Right forelimb (tissue), 1 donor: ENCODE measurements at places on chromosomes 13 and 19.

DNA sequence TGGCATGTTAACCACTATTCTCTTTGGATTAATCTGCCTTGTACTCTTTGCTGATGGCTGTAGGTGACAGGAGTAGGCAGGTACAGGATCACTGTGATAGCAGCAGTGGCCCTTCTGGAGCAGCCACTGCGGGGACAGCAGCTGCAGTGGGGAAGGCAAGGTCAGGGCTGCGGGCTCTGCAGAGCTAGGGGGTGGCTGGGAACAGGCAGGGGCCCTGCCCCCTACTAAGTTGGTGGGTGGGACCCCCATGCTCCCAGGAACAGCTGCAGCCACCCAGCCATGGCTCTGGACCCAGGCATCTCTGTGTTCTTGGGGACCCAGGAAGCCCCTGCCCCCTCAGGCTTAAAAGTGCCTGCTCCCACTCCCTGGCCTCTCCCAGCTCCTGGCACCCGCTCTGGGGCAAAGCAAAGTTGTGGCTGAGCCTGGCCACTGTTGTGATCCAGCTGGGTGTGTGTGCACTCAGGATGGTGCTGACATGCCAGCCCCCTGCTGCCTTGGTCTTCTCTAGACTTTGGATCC is 302.4 kb downstream of the PCDH20 start:
- DNase-seq: no peak

DNA sequence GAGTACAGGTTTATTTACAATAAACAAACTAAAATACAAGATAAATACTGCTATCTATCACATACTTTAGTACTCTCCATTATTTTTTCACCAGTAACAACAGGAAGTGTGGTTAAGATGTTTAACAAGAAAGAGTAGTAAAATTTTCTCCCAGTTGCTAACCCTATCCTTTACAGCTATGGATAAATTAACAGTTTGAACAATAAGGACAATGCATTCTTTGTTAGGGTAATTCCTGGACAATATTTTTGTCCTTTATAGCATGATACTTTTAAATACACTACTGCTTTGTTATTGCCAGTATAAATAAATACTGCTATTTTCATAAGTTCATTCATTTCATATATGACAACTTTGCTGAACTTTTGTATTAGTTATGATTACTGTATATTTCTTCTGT is 630.2 kb upstream of the ATXN8OS start:
- no peak for DNase-seq

DNA sequence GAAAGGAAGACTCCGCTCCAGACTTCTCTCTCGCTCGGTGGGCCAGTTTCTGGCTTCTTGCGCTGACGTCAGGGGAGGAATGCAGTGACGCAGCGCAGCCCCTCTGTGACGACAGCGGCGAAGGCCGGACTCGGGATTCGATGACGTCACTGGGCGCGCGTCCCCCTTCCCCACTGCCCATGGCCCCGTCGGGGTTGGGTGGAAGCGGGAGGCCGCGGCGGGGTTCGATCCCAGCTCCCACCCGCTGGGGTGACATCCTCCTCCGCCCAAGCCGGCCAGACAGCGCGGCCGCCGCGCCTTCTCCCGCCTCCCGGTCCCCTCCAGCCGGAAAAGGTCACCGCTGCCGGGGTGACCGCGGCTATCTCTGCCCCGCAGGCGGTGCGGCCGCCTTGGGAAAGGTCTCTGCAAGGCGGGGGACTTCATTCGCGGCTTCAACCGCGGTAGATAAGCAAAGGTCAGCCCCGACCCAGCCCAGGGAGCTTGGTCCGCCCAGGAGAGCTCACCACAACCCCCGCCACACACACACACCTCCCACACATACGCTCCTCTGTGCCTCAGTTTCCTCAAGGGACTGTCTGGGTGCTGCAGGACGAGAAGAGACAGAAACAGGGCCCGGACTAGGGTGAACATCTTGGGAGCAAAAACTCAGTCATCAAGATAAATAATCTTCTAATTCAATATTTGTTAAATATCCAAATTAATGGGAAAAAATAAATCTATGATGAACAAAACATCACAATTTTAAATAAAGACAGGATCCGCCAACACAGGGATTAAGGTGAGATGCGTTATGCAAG is 844 bp upstream of the RFX1 start:
- DNase-seq: no peak

- no peak for DNase-seq
Observed at GRCh38 chr13:50715402-50716146, 127.9 kb downstream of the DLEU7 start.

GRCh38 chr13:113629866-113630265 is 28.1 kb downstream of the ATP4B start:
- no peak for DNase-seq

GRCh38 chr13:45615501-45616101 is at the start of gene ERICH6B:
ERICH6B (minus strand) TSS chr13:45615739; CDS start chr13:45597005, 18,734 bp downstream.
- DNase-seq: peak; percentile 56

DNA sequence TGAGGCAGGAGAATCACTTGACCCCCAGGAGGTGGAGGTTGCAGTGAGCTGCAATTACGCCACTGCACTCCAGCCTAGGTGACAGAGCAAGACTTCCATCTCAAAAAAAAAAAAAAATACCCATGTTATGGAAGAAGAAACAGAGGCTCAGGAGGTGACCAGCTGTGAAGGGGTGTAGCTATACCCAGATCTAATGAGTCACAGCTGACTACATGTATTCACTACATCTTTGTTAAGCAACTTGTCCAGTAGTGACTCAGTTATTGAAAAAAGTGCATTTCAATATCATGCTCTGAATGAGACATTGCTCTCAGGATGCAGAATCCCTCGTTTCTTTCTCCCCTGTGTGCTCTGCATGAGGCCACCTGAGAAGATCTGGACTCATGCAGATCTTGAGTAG is 16.1 kb upstream of the SPART start:
- DNase-seq: no peak

DNA sequence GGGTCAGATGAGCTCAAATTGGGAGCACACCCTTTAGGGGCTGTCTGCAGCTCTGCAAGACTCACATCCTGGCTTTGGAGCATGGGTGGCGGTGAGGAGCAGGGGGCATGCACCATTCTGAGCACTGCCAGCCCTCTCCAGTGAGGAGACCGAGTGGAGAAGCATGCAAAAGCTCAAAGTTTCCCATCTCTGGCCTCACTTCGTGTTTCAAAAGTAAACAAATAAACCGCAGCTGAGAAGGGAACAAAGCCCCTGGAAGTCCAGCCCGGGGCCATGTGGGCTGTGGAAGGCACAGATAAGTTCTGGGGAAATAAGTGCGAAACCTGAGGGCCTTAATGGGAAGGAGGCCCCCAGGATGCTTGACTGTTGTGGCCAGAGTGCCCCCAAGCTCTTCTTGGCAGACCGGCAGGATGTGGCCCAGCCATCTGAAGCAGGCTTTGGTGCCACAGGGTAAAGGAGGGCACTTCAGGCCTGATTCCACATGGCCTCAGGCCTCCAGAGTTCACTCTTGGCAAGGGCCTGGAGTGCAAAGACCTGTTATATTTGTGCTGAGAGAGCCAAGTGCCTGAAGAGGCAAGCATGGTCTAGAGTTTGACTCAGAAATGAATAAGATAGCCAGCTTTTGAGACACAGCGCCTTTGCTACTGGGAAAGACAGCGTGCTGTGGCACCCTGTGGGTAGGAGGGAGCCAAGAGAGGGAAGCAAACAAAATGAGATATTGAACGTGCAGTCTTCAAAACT is 1.2 kb downstream of the MEDAG start:
- no peak for DNase-seq

DNA sequence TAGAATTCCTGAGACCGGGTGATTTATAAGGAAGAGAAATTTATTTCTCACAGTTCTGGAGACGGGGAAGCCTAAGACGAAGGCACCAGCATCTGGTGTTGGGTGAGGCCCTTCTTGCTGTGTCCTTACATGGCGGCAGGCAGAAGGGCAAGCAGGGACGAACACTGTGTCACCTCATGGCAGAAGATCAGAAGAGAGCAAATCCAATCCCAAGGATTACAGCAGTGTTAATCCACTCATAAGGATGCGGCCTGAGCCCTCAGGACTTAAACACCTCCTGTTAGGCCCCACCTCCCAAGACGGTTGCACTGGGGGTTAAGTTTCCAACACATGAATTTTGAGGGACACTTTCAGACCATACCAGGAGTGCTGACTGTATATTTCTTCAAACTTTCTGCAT is 6.7 kb upstream of the FBL start:
- no peak for DNase-seq

- DNase-seq: no peak
Observed at GRCh38 chr13:105084931-105085330, 1450.5 kb downstream of the EFNB2 start.

GRCh38 chr13:50236898-50237318 is 221.7 kb downstream of the KCNRG start:
- DNase-seq: no peak

DNA sequence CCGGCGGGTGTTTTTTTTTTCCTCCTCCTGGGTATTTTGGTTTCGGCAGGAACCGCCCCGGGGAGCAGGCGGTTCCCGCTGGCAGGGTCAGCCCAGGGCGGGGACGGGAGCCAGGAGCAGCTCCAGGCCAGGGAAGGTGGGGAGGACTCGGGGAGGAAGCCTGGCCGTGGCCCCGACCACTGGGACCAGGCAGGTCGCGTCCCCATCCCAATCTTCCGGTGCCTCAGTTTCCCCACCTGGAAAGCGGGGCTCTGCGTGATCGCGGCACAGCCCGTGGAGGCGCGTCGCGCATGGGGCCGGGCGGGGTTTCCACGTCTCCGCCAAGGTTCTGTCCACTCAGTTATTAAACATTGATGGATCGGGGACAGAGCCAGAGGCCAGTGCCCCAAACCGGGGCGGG is 34.8 kb downstream of the IL12RB1 start:
- no peak for DNase-seq

- DNase-seq: no peak
Observed at GRCh38 chr13:84399320-84400085, 517.2 kb upstream of the SLITRK1 start.

DNA sequence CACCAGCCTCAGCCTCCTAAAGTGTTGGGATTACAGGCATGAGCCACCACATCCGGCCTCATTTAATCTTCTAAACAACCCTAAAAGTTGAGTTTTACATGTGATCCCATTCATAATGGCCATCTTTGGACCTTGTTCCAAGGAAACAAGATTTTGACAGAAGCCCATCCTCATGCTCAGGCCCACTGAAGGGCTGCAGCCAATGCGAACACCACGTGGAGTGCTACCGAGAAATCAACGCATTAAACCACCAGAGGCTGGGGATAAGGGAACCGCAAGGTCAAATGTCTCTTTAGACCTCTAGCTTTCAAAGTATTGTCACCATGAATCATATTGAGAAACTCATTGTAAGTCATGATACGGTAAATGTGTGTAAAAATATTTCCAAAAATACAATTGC is 49.4 kb upstream of the DOCK9 start:
- DNase-seq: no peak

DNA sequence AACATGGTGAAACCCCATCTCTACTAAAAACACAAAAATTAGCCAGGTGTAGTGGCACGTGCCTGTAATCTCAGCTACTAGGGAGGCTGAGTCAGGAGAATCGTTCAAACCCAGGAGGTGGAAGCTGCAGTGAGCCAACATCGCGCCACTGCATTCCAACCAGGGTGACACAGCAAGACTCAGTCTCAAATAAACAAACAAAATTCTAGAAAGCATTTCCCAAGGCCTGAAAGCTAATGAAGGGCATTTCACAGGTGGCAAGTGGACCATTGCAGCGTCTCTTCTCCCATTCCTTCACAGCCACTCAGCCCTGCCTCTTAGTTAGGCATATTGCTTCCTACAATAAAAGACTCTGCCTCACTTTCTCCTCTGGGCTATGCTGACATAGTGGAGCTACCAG is 13.5 kb upstream of the RXFP2 start:
- DNase-seq: no peak

GRCh38 chr19:49453013-49453756 is at the start of gene ALDH16A1:
ALDH16A1 (plus strand) TSS chr19:49453225; CDS start chr19:49453332, 107 bp downstream.
- peak; percentile 99 for DNase-seq
